ENCODE measurements at places on chromosomes 1 and 21.
A peak's percentile ranks its signal among the peaks of the same experiment; 100 is the strongest.

DNA sequence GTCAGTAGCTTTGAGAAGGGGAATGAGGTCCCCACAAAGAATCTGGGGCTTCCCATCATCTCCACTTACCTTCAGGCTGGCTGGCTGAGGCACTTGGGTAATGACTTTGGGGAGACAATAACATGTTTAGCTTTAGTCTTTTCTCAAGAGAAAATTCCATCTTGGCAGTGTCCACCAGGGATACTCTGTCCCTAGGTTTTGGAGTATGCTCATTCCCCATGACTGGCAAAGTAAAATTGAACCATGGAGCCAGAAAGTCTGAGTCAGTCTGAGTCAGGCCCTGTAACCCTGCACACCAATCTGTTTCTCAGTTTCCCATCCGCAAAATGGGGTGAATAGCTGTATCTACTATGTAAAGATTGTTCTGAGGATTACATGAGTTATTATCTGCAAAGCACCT, 28.2 kb downstream of the RUNX1 start:
- DNase-seq: no peak

DNA sequence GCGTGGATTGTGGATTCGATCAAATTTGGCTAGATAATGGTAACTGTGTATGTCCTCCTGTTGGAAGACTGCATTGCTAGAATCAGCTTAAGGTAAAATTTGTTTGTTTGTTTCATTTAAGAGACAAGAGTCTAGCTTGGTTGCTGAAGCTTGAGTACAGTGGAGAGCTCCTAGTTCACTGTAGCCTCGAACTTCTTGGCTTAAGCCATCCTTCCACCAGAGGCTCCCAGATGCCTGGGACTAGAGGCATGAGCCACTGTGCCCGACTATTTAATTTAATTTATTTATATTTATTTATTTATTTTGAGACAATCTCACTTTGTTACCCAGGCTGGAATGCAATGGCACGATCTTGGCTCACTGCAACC, 1.5 kb downstream of the PHACTR4 start:
- DNase-seq: no peak

GRCh38 chr1:37672136-37672870, 20.0 kb upstream of the CDCA8 start:
- no peak for DNase-seq

GRCh38 chr1:12669529-12670068, 25.7 kb downstream of the AADACL4 start:
- DNase-seq: no peak

DNA sequence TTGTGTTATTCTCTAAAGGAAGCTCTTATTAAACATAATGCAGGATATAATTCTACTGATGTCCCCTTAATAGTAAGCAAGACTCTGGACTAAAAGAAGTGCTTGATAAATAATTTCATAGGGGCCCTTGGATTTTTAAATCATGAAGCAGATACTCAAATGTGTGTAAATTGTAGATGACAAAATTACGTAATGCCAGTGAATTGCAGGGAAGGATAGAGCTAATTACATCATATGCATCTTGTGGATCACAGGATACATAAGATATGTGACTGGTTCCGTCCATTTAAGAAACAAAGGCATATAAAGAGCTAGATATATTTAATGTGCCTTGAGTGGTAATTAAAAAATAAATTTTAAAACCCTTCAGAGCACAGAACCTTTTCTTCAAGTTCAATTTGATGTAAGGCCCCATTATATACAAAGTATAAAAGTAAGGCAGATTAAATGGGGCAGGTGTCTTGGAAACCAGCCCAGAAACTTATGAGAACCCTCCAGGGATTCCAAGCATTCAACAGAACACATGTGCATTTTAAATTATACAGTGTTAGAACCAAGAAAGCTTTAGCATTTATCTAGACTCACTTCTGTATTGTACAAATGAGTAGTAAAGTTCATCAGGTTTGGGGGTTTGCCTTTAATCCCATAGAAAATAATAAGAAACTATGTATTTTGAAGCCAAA, 190.4 kb downstream of the NCAM2 start:
- no peak for DNase-seq

GRCh38 chr21:44724196-44724595, 12.8 kb upstream of the TSPEAR start:
- DNase-seq: no peak

DNA sequence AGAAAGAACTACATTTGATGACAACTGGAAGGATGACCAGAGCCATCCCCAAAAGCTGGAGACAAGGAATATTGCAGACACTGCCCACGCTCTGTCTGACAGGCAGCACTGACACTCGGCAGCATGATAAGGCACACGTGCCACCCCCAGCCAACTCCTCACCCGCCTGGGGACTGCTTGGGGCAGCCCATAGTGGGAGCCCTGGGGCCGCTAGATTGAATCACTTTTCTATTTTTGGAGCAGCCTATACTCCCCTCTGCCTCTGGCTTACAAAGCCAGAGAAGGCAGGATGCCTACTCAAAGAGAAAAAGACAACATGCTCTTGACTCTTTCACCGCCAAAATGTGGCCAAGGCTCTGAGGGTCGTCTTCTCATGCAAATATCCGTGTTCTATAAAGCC, 1.3 kb downstream of the SMG5 start:
- no peak for DNase-seq

- no peak for DNase-seq
Measured at GRCh38 chr1:10897981-10898728, 101.7 kb upstream of the CASZ1 start.

DNA sequence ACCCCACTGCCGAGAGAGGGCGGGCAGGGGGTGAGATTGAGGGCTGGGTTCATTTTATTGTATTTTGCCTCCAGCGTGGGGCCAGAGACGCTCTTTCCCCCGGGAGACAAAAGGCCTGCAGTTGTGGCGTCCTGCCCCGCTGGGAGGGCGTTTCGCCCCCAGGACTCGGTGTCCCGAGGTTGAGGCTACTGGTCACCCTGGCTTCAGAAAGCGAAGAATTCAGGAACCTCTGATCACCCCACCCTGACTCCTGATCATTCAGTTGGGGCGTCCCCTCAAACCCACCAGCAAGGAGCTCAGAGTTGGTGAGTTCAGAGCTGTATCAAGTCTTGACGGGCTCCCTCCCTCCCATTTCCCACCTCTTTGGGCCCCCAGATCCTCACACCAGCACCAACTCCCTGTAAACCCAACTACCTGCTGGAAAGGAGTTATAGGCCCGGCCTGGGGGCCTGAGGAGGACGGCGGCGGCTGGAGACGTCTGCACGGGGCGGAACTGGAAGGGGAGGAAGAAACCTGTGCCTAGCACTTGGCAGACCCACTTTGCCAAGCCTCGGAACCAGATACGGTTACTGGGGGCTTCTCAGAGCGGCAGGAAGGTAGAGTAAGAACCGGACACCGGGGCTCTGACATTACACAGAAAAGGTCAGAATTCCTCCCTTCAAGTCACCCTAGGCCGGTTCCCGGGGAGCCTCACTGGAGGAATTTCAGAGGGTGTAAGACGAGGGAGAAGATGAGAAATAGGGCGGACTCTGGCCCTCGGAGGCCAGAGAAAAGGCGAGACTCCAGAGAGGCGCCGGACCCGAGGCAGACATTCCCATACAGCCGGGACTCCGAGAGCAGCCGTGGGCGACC, 761 bp upstream of the PAX7 start:
- no peak for DNase-seq

DNA sequence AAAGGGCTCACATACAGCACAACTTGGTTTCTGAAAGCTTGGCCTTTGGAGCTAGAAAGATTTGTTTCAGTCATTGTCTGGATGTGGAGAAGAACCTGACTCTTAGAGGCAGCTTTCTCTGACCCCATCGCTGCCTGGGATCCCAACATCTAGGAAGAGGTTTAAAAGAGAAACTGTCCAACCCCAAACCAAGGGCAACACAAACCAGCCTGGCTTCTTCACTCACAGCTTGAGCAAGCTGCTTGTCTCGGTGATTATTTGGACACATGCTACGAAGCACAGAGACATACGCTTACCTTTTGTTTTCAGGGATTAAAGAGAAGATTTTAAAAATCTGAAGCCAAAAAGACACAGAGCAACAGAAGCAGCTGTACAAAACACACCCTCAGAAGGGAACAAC, 109.8 kb downstream of the ETS2 start:
- DNase-seq: no peak

GRCh38 chr1:212525479-212526110, 83.0 kb upstream of the ATF3 start:
- no peak for DNase-seq

DNA sequence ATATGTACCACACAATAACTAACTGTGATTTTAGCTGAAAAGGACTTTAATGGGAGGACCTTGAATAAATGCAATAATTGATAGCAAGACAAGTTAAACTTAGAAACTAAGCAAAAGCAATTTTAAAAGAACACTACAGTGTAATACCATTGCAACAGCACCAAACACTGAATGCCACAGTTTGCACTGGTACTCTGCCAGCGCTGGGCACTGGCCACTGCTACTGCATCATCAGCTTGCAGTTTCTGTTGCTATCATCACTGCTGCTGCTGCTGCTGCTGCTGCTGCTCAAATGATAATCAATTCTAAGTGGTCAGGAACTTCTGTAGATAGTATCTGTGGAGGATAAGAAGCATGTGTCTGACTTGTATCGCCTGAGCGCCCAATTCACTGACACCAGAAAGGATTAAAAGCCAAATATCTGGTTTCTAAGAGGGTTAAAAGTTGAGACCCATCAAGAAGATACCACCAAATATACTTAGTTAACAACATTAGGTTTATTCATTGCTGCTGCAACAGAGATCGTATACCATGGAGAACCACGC, 306.9 kb downstream of the LRRC40 start:
- peak; percentile 23 for DNase-seq

GRCh38 chr1:245526141-245526540, 371.4 kb downstream of the KIF26B start:
- no peak for DNase-seq

- no peak for DNase-seq
Measured at GRCh38 chr1:4462831-4463484, 191.5 kb upstream of the AJAP1 start.

GRCh38 chr1:221149111-221149510, 269.9 kb downstream of the HLX start:
- no peak for DNase-seq

DNA sequence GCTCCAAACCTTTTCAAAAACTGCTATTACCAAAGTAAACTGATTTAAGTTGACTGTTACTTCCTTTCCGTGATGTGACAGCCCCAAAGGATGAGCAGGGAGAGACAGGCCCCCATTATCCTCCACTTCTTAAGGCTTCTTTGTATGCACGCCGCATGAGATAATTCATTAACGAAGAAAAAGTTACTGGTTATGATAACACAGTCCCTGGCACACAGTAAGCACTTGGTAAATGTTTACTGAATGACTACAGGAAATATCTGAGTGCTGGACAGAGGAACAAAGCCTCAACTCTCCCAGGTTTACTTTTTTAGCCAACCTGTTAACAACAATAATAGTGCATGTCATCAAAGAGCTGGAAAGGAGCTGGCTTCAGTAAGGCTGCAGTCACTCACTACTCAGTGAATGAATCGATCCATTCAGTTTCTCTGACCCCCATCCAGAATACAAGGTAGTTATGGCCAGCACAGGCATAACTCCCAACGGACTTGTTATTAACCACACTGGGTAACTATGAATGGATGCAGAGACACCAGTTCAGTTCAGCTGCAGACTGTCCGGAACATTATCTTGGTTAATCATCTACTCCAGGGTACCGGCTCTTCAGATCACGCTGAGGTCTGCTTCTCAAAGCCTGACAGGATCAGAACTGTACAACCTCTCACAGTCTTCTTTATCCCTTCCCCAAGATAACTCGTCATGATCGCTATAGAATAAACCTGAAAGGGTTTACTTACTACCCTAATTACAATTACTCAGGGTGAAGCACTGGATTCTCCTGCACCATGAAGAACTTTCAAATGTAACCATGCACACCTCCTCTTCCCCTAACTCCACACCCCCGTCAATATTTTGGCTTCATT, 58.3 kb downstream of the TGFBR3 start:
- DNase-seq: no peak

DNA sequence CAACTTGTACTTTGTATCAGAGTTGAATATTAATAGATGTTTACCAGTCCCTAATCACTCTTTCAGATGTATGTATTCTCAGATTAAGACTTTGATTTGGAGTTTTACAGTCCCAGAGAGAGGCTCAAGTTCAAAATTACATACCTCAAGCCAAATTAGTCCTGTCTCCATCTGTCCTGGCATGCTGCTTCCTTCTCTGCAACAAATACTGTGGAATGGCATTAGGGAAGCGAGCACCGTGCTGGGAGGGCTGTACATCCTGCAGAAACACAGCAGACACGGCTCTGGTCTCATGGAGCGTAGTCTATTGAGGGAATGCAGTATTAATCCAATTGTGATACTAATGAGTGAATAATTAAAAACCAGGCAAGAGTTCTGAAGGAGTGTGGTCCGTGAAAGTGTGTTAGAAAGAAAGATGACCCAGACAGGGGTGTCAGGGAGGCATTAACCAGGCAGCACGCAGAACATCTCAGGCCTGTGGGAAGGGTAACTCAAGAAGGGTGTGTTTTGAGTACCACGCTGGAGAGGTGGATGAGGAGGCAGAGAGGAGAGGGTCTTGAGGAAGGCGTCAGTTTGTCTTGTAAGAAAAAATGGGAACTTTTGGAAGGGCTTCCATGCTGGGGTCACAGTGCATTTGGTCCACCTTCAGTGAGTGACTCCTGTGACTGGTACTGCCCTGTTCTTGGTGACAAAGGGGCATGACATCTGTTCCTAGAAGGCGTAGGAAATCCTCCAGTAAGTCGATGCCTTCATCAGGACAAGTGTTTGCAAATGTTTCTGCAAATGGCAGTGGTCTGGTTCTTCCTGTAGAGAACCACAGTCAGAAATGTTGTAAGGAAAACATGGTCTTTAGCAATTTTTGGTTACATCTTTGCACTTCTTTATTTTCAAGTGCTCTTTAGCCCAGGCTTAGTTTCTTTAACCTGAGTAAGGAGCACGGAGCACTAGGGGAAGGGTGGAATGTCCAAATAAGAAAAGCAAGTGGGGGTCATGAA, 1.6 kb downstream of the RAB4A start:
- no peak for DNase-seq

GRCh38 chr1:88311265-88311664, 372.8 kb upstream of the PKN2 start:
- no peak for DNase-seq

- DNase-seq: no peak
Measured at GRCh38 chr1:116880917-116881316, 28.8 kb upstream of the PTGFRN start.

DNA sequence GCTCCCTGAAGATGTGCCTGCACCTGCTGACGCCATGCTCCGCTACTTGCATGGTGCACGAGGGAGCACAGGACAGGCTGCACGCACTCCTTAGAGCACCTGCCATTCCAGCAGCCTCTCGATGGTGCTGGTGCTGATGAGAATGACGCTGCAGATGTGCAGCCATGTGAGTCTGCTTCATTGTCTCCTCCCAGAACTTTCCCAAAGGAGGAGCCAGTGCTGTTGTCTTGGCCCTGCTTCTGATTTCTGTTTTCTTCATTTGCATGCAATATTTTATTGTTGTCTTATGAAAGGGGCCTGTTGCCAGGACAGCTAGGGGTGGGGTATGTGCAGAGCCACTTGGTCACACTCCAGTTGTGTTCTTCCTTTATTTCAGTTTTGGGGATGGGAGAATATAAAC, 70.1 kb downstream of the PCBP3 start:
- DNase-seq: no peak
